Progenitor cell of endocrine pancreas (in vitro differentiated cells): ENCODE measurements at places on chromosomes 2 and 18. TPM values are rescaled to one million over a fixed set of nuclear protein-coding genes. Genes with fewer than 3 reads are reported as not detected.
A peak's percentile ranks its signal among the peaks of the same experiment; 100 is the strongest.

The DSG4 gene
- total RNA-seq: not detected in 2 replicates

The IL37 gene
- not detected in 2 replicates for total RNA-seq

The TNS1 gene
- 7.7 and 7.9 TPM in 2 replicates for total RNA-seq

The FOXI3 gene
- total RNA-seq: 0.57 and 0.98 TPM in 2 replicates

The ATP5F1A gene
- total RNA-seq: 375 and 390 TPM in 2 replicates

The SPATA3 gene
- total RNA-seq: not detected in 2 replicates

The MEIS1 gene
- total RNA-seq: 296 and 306 TPM in 2 replicates

The PDE11A gene
- total RNA-seq: 54.8 and 60.5 TPM in 2 replicates

The CTAGE1 gene
- total RNA-seq: not detected in 2 replicates

The ERFE gene
- total RNA-seq: 0.91 and 1.3 TPM in 2 replicates

The LHCGR gene
- not detected in 2 replicates for total RNA-seq

The DSG1 gene
- total RNA-seq: not detected in 2 replicates

The SGPP2 gene
- total RNA-seq: 14.2 and 19.8 TPM in 2 replicates

The NPAS2 gene
- total RNA-seq: 0.84 and 1.00 TPM in 2 replicates

- no peak for DNase-seq
Measured at GRCh38 chr2:24375349-24376087, 15.2 kb upstream of the ITSN2 start.

- DNase-seq: no peak
Measured at GRCh38 chr2:30936977-30937376, 129.7 kb upstream of the CAPN13 start.

- no peak for DNase-seq
Measured at GRCh38 chr2:42809131-42809818, 16.9 kb upstream of the HAAO start.

GRCh38 chr2:159349674-159350299 is 63.3 kb upstream of the WDSUB1 start:
- no peak for DNase-seq

GRCh38 chr18:23995180-23995579 is 19.4 kb upstream of the TTC39C start:
- DNase-seq: no peak

DNA sequence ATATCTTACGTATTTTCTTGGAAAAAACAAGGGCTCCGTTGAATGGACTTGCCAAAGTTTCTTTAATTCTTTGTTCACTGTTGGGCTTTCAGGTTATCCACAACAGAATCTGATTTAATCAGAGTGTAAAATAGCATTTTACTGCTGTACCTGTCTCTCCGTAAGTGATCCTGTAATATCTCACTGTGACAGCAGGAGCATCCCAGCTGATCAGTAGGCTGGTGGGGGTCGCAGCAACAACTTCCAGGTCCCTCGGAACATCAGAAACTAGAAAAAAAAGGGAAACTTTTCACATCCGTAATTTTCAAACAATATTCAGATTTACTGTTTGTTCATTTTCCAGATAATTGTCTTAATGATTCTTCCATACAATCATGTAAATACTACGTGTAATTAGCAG is 51.2 kb downstream of the FN1 start:
- DNase-seq: no peak

DNA sequence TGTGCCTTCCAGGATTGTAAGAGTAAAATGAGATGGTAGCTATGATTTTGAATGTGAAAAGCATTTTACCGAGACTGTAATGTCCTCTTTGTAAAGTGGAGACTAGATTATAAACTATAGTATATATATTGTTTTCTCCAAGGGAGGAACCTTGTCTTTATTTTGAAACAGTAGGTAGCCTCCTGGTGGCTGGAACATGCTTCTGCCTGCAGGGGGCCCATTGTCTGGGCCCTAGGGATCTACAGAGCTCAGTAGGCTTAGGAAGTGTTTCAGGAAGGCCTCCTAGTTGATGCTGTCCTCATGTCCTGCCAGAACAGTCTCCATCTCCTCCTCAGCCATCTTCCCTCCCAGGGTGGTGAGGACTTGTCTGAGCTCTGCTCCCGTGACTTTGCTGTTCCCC is 3.0 kb downstream of the PIKFYVE start:
- no peak for DNase-seq

DNA sequence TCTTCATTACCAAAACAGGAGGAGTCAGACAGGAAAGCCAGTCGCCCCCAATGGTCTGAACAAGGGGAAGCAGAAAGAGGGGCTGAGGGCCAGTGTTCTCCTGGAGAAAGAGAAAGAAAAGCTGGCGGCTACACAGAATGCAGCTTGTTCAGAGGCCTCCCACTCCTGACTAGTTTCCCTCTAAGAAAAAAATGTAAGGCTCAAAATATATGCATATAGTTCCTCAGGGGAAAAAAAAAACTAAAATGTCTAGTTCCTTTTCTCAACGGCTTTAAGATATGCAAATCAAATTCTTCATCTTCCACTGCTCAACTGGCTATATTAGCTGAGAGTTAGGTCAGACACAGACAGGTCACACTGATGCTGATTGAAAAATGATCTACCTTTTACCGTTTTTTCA is 18.6 kb downstream of the MBOAT2 start:
- DNase-seq: no peak

GRCh38 chr2:195639959-195640358 is 17.1 kb upstream of the SLC39A10 start:
- no peak for DNase-seq

DNA sequence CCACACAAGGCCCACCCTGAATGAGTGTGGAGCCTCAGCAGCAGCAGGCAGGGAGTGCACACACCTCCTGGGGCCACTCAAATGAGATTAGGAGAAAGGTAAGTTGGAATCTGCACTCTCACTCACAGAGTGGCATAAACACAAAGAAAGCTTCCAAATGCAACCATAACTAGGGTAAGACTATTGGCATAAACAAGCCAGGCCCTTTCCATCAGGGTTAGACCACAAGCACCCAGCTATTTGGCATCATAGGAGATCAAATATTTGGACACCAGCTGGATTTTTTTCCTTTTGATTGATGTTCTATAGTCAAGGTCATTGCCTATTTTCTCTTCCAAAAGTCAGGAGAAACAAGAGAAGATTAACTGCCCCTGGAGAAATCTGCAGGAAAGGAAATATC is 471.5 kb downstream of the TXNL1 start:
- DNase-seq: no peak

DNA sequence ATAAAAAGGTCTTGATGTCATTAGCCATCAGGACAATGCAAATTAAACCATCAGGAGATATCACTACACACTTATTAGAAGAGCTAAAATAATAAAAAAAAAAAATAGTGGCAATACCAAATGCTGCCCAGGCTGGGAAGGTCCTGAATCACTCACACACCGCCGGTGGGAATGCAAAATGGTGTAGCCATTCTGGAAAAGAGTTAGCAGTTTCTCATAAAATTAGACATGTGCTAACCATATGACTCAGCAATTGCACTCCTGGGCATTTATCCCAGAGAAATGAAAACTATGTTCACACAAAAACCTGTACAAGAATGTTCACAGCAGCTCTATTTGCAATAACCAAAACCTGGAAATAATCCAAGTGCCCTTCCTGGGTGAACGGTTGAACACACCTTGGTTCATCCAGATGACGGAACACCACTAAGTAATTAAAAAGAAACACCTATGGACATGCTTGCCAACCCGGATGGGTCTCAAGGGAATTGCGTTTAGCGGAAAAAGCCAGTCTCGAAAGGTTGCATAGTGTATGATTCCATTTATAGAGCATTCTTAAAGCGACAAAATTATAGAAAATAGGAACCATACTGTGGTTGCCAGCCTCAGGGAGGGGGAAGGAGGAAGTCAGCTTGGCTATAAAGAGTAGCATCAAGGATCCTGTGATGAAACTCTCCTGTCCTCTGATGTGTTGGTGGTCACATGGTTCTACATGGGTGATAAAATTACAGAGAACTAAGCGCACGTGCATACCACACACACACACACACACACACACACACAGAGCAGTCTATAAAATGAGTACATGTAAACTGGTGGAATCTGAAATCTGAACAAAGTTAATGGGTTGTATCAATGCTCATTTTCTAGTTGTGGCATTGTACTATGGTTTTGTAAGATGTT is 4.6 kb downstream of the MBP start:
- no peak for DNase-seq

- peak; percentile 54 for DNase-seq
Measured at GRCh38 chr2:220687231-220687843, 884.8 kb downstream of the EPHA4 start.

GRCh38 chr18:74825460-74825859 is 227.8 kb downstream of the ZNF407 start:
- DNase-seq: no peak

DNA sequence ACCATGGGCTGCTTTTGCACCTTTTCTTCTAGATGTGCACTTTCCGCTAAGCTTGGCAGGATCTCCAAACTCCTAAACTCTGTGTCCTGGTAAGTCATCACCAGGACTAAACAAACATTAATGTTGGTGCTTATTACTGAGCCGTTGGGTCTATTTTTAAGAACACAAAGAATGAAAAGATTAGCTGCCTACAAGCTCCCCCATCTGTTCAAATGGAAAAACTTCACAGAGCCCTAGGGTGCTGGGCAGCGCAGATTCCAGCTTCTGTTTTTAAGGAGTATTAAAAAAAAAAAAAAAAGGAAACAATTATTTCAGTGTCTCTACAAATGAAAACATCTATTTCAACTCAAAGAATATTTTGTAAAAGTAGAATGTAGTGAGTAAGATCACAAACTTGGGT is 97.8 kb upstream of the AQP4 start:
- DNase-seq: no peak

DNA sequence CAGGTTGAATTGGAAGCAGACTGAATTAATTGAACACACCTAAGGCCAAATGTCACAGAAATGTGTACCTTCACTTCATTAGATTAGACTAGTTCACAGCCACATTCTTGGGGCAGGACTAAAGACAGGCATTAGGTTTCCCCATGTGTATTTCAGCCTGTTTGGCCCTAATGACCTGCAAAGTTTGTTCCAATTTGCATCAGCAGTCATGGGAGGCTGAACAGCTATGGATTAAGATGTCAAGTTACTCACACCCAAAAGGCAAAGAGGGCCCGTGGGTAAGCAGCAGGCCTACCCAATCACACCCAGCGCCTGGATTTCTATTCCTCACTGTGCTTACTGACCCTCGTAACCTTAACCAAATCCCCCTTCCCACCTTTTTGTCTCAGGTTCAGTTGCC is 99.6 kb upstream of the RIOK3 start:
- DNase-seq: no peak

- DNase-seq: no peak
Measured at GRCh38 chr2:229675569-229675968, 38.8 kb downstream of the DNER start.

- DNase-seq: no peak
Measured at GRCh38 chr2:156322051-156322685, 10.4 kb downstream of the NR4A2 start.

- DNase-seq: no peak
Measured at GRCh38 chr2:223994562-223995162, 37.4 kb downstream of the MRPL44 start.

GRCh38 chr2:149039213-149039724 is 770 bp downstream of the LYPD6B start:
- no peak for DNase-seq

DNA sequence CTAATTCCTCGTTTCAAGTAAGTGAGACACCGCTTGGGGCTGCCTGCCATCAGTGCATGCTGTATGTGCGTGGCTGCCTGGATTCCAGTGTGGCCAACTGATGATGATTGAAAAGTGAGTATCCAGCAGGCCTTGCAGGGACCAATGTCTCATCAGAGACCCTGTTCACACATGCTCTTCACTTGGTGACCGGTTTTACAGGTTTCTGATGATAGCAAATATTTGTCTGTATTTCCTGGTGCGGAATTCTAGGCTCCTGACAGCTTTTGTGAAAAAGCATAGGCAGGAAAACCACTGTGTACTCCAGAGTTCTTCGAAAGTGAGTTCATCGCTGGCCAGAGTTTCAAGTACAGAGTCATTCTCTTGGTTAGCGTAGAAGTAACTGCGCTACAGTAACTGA is 13.8 kb upstream of the YWHAQ start:
- no peak for DNase-seq

DNA sequence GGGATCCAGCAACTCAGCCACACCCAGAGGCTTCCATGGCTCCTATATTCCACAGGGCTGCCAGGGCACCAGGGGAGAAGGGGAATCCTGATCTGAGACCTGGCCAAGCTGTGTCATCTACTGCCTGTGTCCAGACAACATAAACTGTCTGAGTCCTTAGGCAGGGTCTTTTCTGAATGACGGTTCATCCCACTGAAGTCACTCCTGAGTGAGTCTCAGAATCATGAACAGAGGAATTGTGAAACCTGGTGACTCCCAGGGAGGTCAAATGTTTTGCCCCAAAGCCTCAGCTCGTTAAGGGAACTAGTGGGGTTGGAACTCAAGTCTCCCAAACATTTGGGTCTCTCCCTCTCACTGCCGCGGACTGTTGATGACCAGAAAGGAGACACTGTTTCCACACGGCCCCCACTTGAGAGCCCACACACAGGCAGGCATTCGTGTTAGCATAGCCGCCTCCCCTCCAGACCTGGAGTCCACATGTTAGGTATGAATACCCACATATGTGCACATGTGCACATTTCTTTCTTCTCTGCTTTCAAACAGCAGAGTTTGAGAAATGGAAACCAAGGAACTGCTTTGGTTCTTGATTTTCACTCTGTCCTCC is 125.0 kb upstream of the MSH6 start:
- no peak for DNase-seq

DNA sequence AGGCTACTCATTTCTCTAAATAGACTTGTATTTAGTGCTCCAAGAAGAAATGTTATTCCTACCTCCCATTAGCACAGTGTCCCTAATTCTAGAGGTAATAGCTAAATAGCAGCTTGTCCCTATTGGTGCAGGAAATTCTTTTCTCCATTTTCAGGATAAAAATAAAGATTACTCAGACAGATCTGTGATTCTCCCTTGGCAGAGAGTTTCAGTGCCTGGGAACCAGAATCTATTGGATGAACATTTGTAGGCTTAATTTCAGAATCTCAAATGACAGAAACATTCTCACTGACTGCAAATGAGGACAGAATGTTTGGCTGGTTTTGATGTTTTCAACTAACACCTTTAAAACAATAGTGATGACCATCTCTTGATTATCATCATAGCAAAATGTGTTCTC is 33.3 kb upstream of the LGALSL start:
- no peak for DNase-seq

DNA sequence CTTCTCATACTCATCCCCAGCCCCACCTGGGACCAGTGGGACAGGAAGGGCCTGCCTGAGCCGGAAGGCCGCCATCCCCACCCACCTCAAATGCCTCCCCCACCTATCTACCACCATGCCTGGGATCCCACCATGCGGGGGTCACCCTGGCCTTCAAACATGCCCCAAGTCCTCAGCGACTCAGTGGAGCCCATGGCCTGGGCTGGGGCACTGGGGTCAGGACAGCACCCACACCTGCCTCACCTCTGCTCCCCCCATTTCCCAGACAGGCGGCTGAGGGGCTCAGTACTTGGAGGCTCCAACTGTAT is 7.6 kb downstream of the INHBB start:
- no peak for DNase-seq

DNA sequence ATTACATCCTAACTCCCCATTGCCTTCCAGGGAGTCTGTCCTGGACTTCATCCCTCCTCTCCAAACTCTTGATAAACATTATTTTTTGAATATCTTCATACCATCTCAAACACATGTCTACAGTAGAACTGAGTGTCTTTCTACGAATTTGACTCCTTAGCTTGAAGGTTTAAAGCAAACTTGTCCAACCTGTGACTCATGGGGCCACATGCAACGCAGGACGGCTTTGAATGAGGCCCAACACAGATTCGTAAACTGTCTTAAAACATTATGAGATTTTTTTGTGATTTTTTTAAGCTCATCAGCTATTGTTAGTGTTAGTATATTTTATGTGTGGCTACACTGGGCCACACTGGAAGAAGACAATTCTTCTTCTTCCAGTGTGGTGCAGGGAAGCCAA is 98.1 kb downstream of the PARD3B start:
- no peak for DNase-seq
